ENCODE measurements at places on chromosomes 16 and 17.

- no peak for DNase-seq
Measured at GRCh38 chr16:22397931-22398330, 23.5 kb upstream of the CDR2 start.

GRCh38 chr17:6323626-6324356 is 111.1 kb downstream of the AIPL1 start:
- no peak for DNase-seq

- DNase-seq, result no peak
Measured at GRCh38 chr16:8568231-8568617, 22.1 kb downstream of the TMEM114 start.

GRCh38 chr16:80986557-80986956 is 20.1 kb downstream of the CMC2 start:
- no peak for DNase-seq

GRCh38 chr16:28987170-28987853 is 2.5 kb downstream of the LAT start:
- DNase-seq, result no peak

GRCh38 chr16:4293822-4294457 is 21.1 kb upstream of the TFAP4 start:
- DNase-seq, result no peak

GRCh38 chr17:18039535-18040260 is 490 bp downstream of the GID4 start:
- DNase-seq, result peak; percentile 18

- no peak for DNase-seq
Measured at GRCh38 chr17:70308618-70309017, 139.3 kb downstream of the KCNJ2 start.
